ENCODE measurements at places on chromosomes 13 and 19.
A peak's percentile ranks its signal among the peaks of the same experiment; 100 is the strongest.

- no peak for DNase-seq
Measured at GRCh38 chr13:113400621-113401451, 36.9 kb upstream of the GRTP1 start.

DNA sequence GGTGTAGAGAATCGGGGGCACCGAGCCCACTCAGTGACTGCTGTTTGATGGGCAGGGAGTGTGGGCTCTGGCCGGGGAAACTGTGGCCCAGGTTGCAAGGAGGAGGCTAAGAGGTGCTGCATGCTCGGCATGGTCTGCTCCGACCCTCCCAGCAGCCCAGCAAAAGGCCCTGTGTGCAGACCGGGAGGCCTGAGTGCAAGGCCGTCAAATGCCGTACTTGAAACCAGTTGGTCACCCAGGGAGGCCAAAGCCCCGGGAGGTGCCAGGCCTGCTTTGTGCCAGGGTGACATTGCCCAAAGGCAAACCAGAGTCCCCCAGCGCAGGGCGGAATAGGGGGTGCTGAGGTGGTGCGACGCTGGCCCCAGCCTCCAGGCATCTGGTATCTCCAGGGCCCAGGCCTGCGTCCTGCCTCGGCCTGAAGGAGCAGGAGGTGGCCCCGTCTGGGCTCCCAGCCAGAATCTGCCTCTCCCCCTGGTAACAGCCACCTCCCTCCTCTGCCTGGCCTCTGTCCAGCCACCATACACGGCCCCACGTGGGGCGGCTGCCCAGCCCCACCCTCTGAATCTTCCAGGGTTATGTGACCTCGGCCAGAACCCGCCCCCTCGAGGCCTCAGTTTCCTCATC is 4.0 kb downstream of the PIK3R2 start:
- peak; percentile 35 for DNase-seq

DNA sequence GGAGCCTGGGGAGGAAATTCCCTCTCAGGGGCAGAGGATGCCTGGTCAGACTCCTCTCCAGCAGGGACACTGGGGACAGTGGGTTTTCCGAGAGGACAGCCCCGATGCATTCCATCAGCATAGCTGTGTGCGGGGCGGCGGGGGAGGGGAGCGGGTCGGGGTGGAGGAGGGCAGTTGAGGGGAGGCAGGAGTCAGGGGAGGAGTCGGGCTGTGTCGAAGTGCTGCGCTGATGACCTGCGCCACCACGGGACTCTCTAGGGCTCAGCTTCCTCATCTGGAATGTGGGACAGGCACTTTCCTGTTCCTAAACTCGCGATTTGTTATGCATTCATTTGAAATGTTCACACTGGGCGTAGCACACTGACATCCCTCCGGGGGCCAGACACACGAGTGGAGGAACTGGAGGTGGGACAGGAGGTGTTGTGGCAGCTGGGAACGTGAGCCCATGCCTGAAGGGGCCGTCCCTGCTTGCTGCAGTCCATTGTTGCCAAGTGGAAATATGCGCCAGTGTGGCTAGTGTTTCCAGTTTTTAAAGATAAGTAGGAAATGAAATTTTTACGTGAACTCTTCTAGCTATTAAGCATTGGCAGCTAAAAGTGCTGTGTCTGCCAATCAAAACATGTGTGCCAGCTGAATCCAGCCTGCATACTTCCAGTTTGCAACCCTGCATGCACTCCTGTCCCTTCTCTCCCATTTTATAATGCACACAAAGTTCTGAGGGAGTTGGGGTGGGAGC is 43.3 kb downstream of the FLT1 start:
- no peak for DNase-seq

GRCh38 chr13:76934671-76935070 is 13.6 kb upstream of the ACOD1 start:
- no peak for DNase-seq

- DNase-seq, result no peak
Measured at GRCh38 chr19:43362179-43362578, 8.7 kb downstream of the CD177 start.

- DNase-seq, result no peak
Measured at GRCh38 chr13:110231348-110232047, 75.5 kb downstream of the COL4A1 start.

- no peak for DNase-seq
Measured at GRCh38 chr19:30895946-30896345, 453.3 kb downstream of the TSHZ3 start.

- no peak for DNase-seq
Measured at GRCh38 chr19:28607066-28607583, 605.8 kb downstream of the UQCRFS1 start.

GRCh38 chr19:30363073-30363472 is 9.1 kb upstream of the ZNF536 start:
- no peak for DNase-seq

DNA sequence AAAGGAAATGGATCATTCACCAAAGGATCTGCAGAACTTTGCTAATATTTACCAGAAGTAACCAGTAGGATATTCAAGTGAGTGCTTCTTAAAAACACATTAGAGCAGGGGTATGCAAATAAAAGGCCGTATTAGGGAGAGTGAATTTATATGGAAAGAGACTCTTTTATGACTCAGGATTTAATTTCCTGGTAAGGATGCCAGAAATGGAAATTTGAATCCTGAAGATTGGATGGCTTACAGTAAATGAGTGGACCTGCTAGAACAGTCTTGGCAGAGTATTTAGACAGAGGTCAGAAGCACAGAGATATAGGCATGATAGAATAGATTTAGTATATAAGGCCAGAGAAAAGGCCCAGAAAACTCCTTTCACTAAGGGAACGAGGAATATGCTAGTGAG is 201.6 kb downstream of the SLITRK5 start:
- DNase-seq, result no peak

GRCh38 chr19:2586196-2586595 is 110.3 kb downstream of the GADD45B start:
- no peak for DNase-seq

DNA sequence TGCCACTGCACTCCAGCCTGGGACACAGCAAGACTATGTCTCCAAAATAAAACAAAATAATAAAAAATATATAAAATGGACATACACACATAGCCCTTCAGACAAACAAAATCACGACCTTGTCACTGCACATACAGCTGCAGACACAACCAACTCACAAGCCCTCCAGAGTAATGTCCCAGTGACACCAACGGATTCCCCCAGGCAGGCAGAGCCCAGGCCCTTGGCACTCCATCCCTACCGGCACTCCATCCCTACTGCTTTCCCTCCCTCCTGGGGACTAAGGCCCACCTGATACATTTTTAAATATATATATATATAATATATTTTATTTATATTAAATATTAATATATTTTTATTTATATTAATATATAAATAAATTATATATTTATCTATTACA is 18.5 kb downstream of the ZNF101 start:
- DNase-seq, result no peak

- no peak for DNase-seq
Measured at GRCh38 chr13:103945836-103946235, 879.6 kb upstream of the SLC10A2 start.

DNA sequence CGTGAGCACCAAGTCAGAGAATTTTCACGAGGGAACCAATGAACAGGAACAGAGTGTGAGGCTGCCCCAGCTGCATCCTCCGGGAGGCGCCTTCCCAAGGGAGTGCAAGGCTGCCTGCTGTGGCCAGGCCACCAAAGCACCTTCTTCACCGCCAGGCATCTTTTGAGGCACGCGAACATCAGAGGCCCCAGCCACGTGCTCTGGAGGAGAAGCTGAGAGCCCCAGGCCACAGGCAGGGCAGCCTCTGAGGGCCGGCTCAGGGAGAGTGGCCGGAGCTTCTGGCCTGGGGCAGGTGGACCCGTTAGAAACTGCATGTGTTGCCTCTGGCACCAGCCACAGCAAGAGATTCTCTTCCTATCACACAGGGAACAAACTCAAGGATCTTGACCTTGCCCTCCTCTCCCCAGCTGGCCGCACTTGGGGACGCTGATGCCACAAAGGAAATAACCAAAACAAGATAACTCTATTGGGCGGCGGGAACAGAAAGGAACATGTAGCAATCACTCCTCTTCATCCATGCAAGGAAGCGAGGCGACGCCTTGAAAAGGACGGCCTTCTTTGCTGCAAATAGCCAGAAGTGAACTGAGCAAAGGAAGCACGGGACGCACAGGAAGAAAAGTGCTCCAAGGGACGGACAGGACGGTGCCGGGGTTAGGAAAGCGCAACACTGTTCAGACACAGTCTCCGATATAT is 19.9 kb downstream of the GAS6 start:
- DNase-seq, result no peak

GRCh38 chr19:10390652-10391286 is 10.4 kb upstream of the TYK2 start:
- peak; percentile 68 for DNase-seq

- DNase-seq, result no peak
Measured at GRCh38 chr13:97114651-97115050, 107.5 kb upstream of the MBNL2 start.

- no peak for DNase-seq
Measured at GRCh38 chr19:48194041-48194843, 23.8 kb downstream of the ZSWIM9 start.

- DNase-seq, result no peak
Measured at GRCh38 chr13:36975172-36975571, 24.0 kb downstream of the ALG5 start.

GRCh38 chr19:38837656-38838121 is 6.1 kb upstream of the ECH1 start:
- no peak for DNase-seq

GRCh38 chr19:42529248-42529764 is 1.0 kb upstream of the CEACAM1 start:
- DNase-seq, result peak; percentile 37

DNA sequence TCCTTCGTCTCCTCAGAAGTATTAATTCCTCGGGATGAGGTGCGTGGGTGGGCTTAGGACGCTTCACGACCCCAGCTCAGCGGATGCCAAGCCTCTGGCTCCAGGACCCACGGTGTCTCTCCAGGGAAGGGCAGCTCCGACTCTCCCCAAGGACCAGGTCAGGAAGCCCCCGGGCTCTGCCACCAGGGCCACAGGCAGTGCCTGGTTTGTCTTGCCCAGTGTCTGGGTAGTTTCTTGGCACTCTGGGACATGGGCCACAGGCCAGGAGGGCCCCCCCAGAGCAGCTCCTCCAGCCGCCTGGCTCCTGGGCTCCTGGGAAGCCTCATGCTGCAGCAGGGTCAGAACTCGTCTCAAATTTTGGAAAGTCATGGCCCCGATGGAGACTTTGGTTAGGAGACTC is 2.5 kb downstream of the PROZ start:
- DNase-seq, result no peak

DNA sequence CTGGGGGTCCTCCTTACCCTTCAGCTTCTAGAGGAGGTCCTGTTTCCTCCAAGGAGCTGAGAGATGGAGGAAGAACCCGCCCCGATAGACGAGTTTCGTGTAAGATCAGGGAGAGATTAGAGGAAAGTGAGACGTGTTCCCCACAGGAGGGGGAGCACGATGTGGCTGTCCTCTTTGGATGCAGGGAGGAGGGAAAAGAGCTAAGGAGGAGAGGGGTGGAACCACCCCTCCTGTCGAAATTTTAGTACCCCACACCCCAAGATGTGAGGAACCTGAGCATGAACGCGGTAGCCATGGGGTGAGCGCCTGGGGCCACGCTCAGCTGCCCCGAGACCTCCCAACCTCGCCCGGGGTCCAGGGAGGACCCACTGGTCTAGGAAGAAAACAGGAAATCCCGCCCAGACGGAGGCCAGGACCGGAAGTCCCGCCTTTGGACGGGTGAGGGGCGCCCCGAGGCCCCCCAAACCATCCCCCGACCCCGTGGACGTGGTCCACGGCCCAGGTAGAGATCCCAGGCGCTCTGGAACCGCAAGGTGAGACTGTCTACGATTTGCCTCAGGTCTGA is 1.2 kb downstream of the AKT1S1 start:
- no peak for DNase-seq

DNA sequence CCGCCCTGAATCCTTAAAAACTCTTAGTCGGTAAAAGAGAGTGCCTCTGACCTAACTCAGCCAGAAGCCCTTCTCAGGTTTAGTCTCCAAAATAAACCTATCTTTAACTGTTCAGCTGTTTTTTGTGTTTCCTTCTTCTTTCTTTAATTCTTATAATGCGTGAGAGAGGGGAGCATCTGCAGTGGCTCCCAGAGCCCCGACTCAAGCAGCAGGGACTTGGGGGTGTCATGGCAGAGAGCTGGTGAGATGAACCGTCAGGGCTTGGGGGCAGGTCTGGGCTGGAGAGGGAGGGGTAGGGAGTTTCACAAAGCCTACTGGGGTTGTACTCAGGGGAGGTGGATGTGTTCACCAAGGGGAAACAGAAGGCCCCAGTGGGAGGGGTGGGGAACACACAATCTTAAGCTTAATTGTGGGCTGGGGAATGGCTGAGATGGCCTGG is 16.8 kb upstream of the SIGLEC6 start:
- DNase-seq, result no peak

- no peak for DNase-seq
Measured at GRCh38 chr13:110263888-110264287, 43.1 kb downstream of the COL4A1 start.

DNA sequence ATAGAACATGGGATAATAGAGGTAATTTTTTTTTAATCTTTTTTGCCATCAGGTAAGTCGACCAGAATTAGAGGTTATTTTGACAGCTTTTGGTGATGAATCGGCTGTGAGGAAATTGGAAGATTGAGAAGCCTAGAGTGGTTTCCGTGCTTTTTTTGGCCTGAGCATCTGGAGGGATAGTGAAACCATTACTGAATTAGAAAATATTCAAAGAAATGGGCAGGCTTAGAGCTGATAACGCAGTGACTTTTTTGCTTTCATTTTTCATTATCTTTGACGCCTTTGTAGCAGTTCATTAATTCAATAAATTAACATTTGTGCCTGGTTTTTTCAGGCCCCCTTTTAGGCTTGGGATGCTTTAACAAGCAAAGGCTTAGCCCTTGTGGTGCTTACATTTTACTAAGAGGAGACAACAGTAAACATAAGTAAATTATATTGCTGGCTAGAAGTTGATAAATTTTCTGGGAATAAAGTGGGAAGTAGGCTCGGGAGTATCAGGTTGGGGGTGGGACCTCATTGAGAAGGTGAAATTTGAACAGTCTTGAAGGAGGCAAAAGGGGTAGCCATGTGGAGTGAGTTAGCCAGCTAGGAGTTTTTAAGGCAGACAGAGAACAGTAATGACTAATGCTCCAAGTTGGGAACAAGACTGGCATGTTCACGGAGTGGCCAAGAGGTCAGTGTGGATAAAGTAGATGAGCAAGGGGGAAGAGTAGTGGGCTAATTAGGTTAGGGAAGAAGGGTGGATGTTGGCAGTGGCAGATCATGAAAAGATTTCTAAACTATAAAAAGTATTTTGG is 36.5 kb downstream of the GTF2F2 start:
- DNase-seq, result no peak

- no peak for DNase-seq
Measured at GRCh38 chr13:31862828-31863227, 123.5 kb downstream of the RXFP2 start.
